ENCODE measurements at places on chromosomes 12 and 14.

DNA sequence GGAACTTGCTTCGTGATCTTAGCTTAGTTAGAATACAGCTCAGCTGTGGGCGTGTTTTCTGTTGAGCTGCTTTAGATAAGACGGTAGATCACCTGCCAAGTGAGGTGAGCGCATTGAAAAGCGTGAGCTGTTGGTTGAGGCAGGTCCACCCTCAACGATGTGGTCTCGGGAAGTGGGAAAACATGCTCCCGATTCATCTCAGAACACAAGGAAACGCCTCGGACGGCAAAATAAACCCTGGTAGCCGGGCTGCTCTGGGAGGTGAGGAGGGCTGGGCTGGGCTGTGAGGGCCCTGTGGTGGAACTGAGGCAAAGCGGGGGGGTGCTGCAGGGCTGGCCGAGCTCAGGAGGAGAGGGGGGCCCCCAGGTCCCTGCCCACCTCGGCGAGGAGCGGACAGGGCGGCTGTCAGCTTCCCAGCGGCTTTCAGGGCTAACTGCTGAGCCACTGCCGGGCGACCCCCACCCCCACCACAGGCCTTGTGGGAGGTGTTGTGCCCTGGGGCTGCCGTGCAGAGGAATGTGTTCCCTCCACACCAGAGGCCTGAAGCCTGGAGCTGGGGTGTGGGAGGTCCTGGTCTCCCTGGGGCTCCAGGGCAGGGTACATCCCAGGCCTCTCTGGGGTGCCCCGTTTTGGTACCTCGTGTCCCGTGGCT lies 30.7 kb downstream of the NOC4L start:
- no peak for DNase-seq

- DNase-seq: no peak
Measured at GRCh38 chr12:74957231-74957630, 252.4 kb downstream of the KCNC2 start.

GRCh38 chr14:35043046-35043445 lies 3.0 kb upstream of the FAM177A1 start:
- DNase-seq: no peak

- DNase-seq: no peak
Measured at GRCh38 chr12:40646911-40647310, 45.3 kb upstream of the CNTN1 start.

- DNase-seq: no peak
Measured at GRCh38 chr12:11621797-11622423, 27.6 kb upstream of the ETV6 start.

DNA sequence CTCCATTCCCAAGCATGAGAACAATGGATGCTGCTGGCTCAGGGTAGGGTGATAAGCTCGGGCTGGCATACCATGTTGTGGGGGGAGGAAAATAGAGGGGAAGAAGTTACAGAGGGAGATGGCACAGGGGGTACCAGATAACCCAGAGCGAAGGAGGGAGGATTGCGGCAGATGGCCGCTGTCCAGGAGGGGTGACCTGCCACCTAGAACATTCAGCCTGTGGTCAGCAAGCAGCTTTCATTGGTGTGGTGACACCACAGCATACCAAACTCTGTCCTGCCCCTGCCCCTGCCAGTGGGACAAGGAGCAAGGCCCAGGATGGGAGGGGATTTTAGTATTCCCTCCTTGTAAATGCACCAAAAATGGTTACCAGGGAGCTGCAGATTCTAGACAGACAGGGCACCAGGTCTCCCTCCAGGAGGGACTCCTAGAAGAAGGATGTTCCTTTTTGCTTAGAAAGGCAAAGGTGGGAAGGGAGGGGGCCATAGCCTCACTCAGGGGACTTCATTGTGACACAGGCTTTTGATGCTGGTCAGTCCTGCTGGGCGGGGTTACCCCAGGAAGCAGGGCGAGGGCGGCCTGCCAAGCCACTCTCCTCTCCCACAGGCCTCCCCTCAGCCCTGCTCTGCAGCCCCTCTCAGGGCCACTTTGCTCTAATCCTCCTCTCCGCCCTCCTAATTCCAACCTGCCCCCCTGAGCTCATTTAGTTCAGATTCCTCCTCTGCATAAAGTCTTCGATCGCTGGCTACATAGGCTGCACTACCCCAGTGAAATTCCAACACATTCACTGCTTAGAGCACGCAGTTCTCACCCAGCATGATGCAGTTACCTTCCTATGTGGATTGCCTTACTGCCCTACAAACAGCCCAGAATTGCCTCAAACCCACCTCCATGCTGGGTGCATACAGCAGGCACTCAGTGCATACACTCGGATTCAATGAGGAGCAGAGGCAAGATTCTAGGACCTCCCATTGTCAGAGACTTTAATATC lies 36.0 kb upstream of the PLEKHG6 start:
- no peak for DNase-seq

DNA sequence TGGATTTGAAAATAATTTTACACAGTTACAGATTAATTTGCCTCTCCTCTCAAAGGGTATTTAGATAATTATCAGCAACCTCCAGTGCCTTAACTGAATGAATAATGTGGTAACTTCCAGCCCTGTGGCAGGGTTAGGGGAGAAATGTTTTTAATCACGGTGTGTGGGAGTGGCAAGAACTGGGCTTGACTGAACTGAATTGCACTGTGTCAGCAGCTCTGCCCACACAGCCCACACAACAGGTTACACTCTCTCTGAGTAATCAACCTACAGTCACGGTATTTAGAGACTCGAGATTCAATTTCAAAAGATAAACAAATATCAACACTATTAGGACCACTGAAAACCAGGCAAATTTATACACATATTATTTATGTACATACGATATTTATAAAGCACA lies 198.5 kb downstream of the KCNC2 start:
- no peak for DNase-seq

DNA sequence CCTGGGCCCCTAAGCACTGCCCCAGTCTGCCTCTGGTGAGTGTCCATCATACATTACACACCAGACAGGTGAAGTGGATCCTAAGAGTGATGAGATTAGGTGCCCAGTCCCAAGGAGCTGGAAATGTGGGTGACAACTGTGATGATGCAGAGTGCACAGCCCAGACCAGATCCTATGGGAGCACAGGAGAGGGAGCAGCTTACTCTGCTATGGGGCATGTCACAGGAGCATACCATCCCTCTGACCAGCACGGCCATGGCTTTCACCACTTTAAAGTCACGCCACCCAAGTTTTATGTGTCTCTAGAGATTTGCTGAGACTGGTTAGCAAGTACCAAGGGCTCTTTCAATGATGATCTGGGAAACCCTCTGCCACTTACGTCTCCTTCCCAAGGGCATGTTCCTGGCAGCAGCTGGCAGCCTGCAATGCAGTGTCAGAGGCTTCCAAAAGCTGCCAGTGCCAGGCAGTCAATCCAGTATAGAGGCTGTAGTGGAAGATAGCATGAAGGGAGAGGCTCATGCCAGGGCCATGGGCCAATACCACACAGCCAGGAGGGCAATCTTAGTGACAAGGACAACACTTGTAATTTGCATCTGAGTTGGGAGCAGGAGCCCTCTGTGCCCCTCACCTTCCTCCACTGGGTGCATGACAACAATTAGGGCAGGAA lies 40.2 kb downstream of the STAB2 start:
- DNase-seq: no peak

DNA sequence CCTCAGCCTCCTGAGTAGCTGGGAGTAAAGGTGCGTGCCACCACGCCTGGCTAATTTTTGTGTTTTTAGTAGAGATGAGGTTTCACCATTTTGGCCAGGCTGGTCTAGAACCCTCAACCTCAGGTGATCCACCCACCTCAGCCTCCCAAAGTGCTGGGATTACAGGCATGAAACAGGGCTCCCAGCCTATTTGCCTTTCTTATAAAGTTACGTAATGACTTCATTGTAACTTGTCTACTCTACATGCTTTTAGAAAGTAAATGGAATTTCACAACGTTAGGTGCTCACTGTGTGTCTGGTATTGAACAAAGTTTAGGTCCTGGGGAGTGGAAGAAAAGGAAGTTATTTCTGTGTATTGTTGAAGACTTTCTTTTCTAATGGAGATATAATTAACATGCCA lies 12.5 kb downstream of the CFAP251 start:
- DNase-seq: no peak

DNA sequence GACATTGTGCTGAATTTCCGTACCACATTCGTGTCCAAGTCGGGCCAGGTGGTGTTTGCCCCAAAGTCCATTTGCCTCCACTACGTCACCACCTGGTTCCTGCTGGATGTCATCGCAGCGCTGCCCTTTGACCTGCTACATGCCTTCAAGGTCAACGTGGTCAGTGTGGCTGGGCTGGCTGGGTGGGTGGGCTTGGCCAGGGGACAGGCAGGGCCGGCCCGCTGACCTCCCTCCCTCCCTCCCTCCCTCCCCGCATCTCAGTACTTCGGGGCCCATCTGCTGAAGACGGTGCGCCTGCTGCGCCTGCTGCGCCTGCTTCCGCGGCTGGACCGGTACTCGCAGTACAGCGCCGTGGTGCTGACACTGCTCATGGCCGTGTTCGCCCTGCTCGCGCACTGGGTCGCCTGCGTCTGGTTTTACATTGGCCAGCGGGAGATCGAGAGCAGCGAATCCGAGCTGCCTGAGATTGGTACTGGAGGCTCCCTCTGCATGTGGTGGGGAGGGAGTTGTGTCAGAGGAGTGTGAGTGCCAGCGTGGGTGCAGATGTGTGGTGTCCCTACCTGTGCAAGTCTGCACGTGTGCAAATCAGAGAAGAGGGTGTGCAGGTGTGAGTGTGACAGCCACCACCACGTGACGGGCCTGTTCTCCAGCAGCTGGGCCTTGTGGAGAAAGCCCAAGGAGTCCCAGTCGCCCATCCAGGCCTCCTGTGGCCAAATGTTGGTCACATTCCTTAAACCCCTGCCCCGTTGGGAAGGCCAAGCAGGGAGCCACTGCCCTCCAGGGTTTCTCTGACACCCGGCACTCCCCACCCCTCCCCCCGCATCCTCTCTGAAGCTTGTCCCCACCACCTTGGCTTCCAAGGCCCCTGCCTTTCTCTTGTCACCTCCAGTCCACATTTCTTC lies 5.3 kb downstream of the KCNH3 start:
- no peak for DNase-seq

DNA sequence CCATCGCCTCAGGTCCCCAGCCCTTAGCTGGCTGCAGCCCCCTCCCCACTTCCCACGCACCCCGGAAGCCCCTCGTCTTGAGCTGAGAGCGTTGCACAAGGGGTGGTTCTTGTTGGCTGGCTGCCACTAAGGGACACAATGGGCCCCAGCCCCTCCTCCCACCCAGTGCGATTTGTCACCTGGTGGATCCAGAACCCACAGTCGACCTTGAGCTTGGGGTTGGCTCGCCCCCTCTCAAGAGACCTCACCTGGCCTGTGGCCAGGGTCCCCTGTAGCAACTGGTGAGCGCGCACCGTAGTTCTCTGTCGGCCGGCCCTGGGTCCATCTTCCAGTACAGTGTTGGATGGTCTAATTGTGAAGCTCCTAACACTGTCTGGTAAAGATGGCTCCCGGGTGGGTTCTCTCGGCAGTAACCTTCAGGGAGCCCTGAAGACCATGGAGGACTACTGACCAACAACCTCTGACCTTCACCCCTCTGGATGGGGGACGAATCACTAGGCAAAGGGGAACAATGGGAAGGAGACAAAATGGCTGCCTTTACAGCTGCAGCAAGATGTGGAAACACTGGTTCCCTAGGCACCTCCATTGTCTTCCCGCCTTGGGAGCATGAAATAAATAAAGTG lies 6.6 kb downstream of the PHB2 start:
- no peak for DNase-seq

DNA sequence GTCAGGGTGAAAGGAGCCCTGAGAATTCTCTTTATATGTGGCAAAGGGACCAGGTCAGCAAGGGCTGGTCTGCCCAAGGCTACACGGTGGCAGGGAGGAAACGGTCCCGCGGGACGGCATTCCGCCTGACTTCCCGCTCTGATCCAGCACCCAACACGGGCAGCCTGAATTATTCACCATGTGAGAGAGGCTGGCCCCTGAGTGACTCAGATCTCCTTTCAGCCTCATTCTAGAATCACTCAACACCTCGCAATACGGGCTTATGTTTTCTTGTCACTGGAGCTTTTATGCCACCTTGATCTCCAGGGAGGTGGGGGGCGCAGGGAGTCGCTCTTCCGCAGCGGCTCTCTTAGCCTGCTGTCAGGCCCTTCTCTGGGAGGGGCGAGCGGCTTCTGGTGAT lies 8.5 kb downstream of the LRTM2 start:
- DNase-seq: no peak

DNA sequence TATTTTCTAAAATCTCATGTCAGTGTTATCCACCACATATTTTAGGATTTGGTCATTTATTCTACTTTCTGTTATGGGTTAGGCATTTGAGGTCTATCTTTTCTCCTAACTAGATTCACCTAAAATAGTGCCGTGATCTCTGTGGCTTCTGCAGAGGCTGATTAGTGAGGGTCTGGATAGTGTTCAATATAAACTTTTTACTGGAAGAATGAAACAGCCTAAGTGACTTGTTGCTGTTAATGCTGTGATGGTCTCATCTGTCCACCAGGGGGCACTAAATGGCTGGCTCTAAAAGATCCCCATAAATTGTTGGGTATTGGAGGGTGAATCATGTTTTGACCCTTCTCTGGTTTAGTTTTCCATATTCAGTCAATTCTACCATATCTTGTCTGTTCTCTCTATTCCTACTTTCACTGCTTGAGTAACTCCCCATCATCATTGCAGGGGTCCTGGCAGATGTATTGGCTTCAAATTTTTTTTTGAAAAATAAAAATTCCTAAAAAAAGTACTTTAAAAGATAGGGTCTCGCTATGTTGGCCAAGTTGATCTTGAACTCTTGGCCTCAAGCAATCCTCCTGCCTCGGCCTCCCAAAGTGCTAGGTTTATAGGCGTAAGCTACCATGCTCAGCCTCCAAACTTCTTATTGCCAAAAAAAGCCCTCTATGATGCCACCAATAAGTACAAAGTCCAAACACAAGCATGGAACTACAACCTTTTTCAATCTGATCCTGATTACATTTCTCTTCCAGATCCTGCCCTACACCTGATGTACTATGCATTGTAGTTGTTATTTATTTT lies 6.9 kb downstream of the PABPN1 start:
- no peak for DNase-seq

- DNase-seq: no peak
Measured at GRCh38 chr12:14113031-14113430, 131.6 kb upstream of the GRIN2B start.

DNA sequence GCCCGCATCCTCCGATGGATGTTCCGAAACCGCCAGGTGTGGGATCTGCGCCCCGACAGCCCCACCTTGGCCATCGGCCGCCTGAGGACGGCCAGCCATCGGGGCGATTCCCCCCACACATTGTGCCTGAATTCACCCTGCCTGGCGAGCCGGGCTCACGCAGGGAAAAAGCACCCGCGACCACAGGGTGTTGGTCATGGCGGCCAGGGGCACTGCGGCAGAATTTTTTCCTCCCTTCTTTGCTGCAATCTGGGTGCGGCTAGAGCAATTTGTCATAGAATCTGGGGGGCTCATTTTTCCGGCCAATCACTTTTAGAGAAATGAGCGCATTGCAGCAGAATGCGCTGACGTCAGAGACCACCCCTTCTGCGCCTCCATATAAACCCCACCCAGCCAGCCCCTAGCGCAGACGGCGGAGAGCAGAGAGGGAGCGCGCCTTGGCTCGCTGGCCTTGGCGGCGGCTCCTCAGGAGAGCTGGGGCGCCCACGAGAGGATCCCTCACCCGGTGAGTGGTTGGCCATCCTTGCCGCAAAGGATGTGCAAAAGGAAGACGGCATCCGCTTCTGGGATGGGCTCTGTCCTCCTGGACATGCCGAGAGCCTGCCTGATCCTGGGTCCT lies at the start of gene MEG3:
Gene MEG3, plus strand, starts transcription at position 406 of the 619 bp plus-strand sequence.
- DNase-seq: no peak
